CD4-positive, alpha-beta T cell (primary cell): ENCODE measurements at places on chromosomes 13 and 19.

DNA sequence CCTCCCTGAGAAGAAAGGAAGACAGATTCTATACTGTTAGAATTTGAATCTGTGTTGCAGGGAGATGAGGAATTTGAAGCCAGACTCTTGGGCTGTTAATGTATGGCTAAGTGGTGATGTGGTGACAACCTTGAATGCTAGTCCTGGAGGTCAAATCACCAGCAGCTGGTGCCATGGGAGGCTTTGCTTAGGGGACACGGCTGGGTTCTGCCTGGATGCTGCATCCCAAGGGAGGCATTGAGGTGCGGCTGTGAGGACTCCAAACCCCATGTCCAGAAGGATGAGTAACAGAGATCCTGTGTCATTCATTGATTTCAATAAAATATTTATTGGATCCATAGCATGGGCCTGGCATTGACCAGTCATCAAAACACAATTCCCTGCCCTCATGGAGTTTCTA, 42.3 kb downstream of the RFX2 start:
- no peaks in the 10 kb centered on the region for H3K27me3 ChIP-seq
- H3K4me3 ChIP-seq: no peak overlapping the region
- H3K4me1 ChIP-seq: peaks cover 29% of the 10 kb centered on the region
- no peaks in the 10 kb centered on the region for H3K36me3 ChIP-seq
- DNase-seq: no peak

DNA sequence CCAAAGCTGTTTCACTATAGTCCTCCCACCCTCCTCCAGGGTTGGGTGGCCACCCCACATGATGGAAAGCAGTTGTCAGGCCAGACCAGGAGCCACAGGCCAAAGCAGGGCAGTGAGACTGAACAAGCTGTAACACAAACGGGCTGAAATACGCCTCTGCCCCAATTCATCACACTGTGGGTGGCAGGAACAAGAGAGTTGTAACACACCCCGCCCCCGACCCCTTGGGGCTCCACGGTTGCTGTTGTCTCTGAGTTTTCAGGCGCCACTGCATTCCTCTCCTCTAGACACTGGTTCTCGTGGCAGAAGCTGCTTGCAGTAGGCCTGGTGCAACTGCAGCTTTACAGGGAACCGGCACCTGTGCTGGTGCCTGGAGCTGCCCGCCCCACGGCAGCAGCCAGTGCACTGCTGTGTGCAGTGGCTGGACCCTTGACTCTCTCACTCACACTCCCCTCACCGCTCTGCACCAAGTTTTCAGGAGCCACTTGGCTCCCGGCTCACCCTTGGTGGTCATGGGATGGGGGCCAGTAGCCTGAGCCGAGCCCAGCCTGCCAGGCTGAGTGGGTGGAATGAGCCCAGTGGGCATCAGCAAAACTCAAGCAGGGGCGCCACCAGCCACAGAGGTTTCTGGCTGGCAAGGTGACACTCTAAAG, 1314.5 kb upstream of the MIR17HG start:
- no peaks in the 10 kb centered on the region for H3K27me3 ChIP-seq
- H3K4me1 ChIP-seq: no peaks in the 10 kb centered on the region
- H3K27ac ChIP-seq: no peak overlapping the region

DNA sequence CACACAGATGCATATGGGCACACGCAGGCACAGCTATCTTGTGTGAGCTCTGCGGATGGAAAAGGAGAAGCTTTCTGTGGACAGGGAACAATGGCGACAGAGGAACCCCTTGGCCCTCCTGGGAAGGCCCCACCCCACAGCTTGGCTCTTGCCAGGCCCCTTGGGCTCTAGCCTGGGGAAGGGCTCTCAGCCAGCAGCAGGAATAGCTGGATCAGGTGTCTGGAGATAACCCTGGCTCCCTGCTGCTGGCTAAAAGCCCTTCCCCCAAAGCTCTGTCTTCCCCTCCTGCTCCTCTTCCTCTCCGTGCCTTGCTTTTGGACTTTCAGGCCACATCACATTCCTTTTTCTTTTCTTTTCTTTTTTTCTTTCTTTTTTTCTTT, 24.3 kb downstream of the CEBPA start:
- no peak overlapping the region for H3K27ac ChIP-seq
- peaks cover 29% of the 10 kb centered on the region for H3K4me1 ChIP-seq
- no peaks in the 10 kb centered on the region for H3K36me3 ChIP-seq
- H3K27me3 ChIP-seq: no peaks in the 10 kb centered on the region

- no peaks in the 10 kb centered on the region for H3K36me3 ChIP-seq
- H3K4me3 ChIP-seq: no peak overlapping the region
- no peaks in the 10 kb centered on the region for H3K4me1 ChIP-seq
- no peak overlapping the region for H3K27ac ChIP-seq
- DNase-seq: no peak
- H3K27me3 ChIP-seq: no peaks in the 10 kb centered on the region
Measured at GRCh38 chr13:70694996-70695715, 586.9 kb upstream of the KLHL1 start.

GRCh38 chr13:52348983-52349780, 56.8 kb downstream of the THSD1 start:
- DNase-seq: no peak
- no peaks in the 10 kb centered on the region for H3K27me3 ChIP-seq
- H3K36me3 ChIP-seq: no peaks in the 10 kb centered on the region
- no peaks in the 10 kb centered on the region for H3K4me1 ChIP-seq
- no peak overlapping the region for H3K4me3 ChIP-seq
- no peak overlapping the region for H3K27ac ChIP-seq

GRCh38 chr19:10896851-10897526, 25.6 kb downstream of the CARM1 start:
- peaks cover 14% of the 10 kb centered on the region for H3K4me1 ChIP-seq
- DNase-seq: no peak
- H3K27ac ChIP-seq: no peak overlapping the region
- no peaks in the 10 kb centered on the region for H3K27me3 ChIP-seq

GRCh38 chr13:113207890-113208420, 514 bp downstream of the PCID2 start:
- peak overlapping the region; percentile 90 for H3K27ac ChIP-seq
- H3K4me3 ChIP-seq: peak overlapping the region; percentile 71
- peaks cover 33% of the 10 kb centered on the region for H3K36me3 ChIP-seq
- DNase-seq: no peak

- H3K36me3 ChIP-seq: no peaks in the 10 kb centered on the region
- no peak for DNase-seq
- no peak overlapping the region for H3K27ac ChIP-seq
- H3K4me1 ChIP-seq: no peaks in the 10 kb centered on the region
- no peaks in the 10 kb centered on the region for H3K27me3 ChIP-seq
Measured at GRCh38 chr13:74414458-74414857, 280.3 kb upstream of the KLF12 start.

DNA sequence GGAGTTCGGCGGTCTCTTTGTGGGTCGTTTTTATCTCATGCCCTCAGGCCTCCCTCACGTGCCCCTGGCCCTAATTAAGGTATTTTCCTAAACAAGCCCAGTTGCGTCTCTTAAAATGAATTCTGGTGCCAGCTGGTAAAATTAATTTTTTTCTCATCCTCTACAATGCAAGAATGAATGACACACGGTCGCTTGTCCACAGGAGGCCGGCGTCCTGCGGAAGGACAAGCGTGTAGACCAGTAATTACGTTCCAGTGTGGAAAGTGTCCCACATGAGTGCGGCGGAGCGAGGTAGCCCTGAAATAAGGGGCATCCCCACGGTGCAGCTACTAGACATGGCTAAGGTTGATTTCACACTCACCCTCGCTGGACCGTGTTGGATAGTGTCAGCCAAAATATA, 34.5 kb upstream of the NDUFS7 start:
- no peaks in the 10 kb centered on the region for H3K27me3 ChIP-seq
- no peak overlapping the region for H3K27ac ChIP-seq
- no peaks in the 10 kb centered on the region for H3K36me3 ChIP-seq
- no peak overlapping the region for H3K4me3 ChIP-seq
- H3K4me1 ChIP-seq: peaks cover 6% of the 10 kb centered on the region

GRCh38 chr13:101686003-101686402, 233.5 kb downstream of the ITGBL1 start:
- no peaks in the 10 kb centered on the region for H3K36me3 ChIP-seq
- no peaks in the 10 kb centered on the region for H3K27me3 ChIP-seq
- no peak overlapping the region for H3K27ac ChIP-seq
- DNase-seq: no peak
- no peak overlapping the region for H3K4me3 ChIP-seq

DNA sequence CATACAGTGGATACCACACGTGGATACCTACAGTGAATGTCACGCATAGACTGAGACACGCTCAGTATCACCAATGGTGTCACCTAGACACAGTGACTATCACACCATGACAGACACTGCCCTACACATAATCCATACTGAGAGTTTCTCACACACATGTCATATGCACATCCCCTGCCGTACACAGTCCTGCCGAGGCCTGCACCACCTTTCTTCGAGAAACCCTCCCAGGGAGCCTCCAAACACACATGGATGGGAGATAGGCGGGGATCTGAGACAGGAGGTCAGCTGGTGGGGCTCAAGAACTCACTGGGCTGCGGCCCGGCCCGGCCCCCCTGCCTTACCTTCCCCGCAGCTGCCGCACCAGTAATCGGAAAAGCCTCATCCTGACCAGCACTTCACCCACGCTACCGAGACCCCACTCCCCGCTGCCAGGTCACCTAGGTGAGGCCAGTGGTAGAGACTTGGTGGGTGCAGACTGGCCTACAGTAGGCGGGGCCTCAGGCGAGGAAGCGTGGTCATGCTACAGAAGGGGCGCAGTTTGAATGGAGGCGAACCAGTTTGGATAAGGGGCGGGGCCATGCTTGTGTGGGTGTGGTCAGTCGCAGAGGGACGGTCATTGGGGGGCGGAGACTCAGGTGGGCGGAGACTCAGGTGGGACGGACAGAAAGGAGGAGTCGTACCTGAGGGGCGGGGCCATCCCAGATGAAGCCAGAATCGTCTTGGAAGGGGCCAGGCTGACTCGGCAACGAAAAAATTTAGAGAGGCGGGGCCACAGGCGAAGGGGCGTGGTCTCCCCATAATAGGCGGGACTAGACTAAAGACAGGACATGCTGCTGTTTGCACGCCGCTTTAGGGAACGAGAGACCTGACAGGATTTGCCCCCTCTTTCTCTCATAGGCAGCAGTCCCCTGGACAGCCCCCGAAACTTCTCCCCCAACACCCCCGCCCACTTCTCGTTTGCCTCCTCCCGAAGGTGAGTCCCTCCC, 2.1 kb downstream of the MAST1 start:
- no peak for DNase-seq
- H3K27ac ChIP-seq: no peak overlapping the region
- H3K4me3 ChIP-seq: no peak overlapping the region
- H3K27me3 ChIP-seq: peaks cover 76% of the 10 kb centered on the region
- H3K36me3 ChIP-seq: no peaks in the 10 kb centered on the region

DNA sequence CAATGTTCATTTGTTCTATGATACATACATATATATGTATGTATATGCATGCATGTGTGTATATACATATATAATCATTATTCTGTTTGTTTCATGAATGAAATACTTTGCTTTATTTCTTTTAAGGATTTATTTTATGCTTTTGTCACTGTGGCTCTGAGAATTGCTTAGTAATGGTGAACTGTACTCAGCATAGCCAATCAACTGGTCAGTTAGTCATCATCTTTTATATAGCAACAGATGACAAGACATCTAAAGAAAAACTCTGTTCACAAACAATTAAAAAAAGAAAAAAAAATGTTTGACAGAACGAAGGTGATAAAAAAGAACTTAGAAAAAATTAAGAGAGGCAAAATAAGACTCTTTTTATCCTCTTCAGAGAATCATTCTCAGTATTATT, 1440.3 kb downstream of the PCDH9 start:
- no peak for DNase-seq
- H3K36me3 ChIP-seq: no peaks in the 10 kb centered on the region
- no peak overlapping the region for H3K4me3 ChIP-seq
- no peaks in the 10 kb centered on the region for H3K4me1 ChIP-seq

- no peak overlapping the region for H3K27ac ChIP-seq
- no peak overlapping the region for H3K4me3 ChIP-seq
- DNase-seq: no peak
- peaks cover 32% of the 10 kb centered on the region for H3K4me1 ChIP-seq
Measured at GRCh38 chr19:8311461-8312260, 3.5 kb upstream of the CD320 start.

- DNase-seq: no peak
- no peaks in the 10 kb centered on the region for H3K36me3 ChIP-seq
- H3K27ac ChIP-seq: no peak overlapping the region
- no peak overlapping the region for H3K4me3 ChIP-seq
- no peaks in the 10 kb centered on the region for H3K4me1 ChIP-seq
Measured at GRCh38 chr13:37484056-37484455, 114.5 kb downstream of the POSTN start.

GRCh38 chr19:6433165-6433564, 398 bp downstream of the SLC25A41 start:
- H3K36me3 ChIP-seq: no peaks in the 10 kb centered on the region
- H3K4me3 ChIP-seq: no peak overlapping the region
- no peak overlapping the region for H3K27ac ChIP-seq
- H3K4me1 ChIP-seq: peaks cover 5% of the 10 kb centered on the region

GRCh38 chr13:112968380-112968909, 569 bp upstream of the MCF2L start:
- no peaks in the 10 kb centered on the region for H3K27me3 ChIP-seq
- peaks cover 34% of the 10 kb centered on the region for H3K4me1 ChIP-seq
- no peaks in the 10 kb centered on the region for H3K36me3 ChIP-seq

- no peaks in the 10 kb centered on the region for H3K36me3 ChIP-seq
- H3K27ac ChIP-seq: no peak overlapping the region
- no peak overlapping the region for H3K4me3 ChIP-seq
- no peaks in the 10 kb centered on the region for H3K27me3 ChIP-seq
- DNase-seq: no peak
Measured at GRCh38 chr13:85497652-85498051, 301.6 kb downstream of the SLITRK6 start.

DNA sequence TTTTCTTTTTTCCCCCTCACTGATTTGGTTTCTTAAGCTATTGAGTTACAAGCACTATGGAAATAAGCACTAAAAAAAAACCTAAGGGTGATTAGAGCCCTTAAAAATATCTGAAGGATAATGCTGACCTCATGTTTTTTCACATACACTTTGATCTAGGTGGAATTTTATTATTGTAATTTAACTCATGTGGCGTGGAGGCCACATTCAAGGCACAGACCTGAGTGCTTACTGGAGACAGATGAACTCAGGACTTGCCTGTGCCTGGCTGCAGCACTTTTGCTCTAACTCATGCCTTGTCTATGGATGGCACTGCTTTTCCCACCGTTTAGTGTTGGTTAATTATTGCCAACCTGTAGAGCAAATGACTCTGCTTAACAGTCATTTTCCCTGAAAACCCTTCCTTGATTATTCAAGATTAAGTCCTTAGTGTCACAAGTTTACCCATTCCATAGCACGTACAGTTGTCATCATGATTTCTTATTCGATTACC, 541.4 kb downstream of the GPC6 start:
- no peaks in the 10 kb centered on the region for H3K36me3 ChIP-seq
- H3K27ac ChIP-seq: no peak overlapping the region
- H3K4me1 ChIP-seq: no peaks in the 10 kb centered on the region
- no peak overlapping the region for H3K4me3 ChIP-seq
- no peak for DNase-seq
